ENCODE measurements at places on chromosomes 12 and 14.

- no peak for DNase-seq
These were observed 17.2 kb downstream of the NECAP1 start for GRCh38 chr12:8099235-8099634.

GRCh38 chr12:12511895-12512711 is 50.6 kb downstream of the DUSP16 start:
- DNase-seq: no peak

DNA sequence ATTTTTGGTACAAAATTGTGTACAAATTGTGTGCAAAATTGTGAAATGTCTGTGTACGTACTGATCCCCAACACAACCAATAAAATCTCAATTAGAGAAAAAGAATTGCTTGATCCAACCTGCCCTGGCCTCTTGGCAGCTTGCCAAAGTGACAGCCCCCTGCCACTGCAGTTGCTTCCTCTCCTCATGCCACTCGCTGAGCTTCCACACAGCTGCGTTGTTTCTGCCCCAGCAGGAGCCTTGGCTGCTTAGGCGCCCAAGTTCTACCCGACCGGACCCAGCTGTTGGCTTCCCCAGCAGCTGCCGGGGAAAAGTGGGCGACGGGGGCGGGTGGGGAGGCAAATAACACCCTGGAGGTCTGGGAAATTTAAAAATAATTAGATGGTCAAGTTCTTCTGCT is 171.8 kb upstream of the ATF7IP start:
- no peak for DNase-seq

- no peak for DNase-seq
These were observed 6.1 kb downstream of the ERGIC2 start for GRCh38 chr12:29374913-29375312.

DNA sequence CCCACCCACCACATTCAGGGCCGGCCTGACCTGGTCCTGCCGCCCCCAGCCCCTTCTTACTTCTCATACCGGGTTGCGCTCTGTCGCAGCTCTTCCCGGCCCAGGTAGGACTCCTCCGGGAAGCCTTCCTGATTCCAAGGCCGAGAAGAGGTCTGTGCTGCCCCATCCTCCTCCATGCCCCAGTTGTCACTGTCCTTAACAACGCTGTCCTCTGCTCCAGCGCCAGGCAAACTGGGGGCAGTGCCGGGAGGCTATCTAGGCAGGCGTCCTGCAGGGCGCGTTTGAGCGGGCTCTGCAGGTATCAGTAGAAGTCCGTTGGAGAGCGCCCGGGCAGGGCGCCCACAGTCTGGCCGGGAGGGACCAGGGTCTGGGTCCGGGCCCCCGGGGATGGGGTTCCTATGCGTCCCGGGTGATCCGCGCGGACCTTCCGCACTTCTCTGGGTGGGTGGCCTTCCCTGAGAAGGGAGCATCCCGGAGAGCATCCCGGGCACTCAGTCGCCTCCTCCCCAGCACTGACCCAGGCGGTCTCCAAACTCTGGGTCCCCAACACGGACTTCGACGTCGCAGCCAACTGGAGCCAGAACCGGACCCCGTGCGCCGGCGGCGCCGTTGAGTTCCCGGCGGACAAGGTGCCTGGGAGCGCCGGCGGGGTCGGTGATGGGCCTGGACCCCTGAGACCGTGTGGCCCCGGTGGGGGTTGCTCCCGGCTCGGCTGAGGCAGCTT is 900 bp downstream of the AMN start:
- no peak for DNase-seq

DNA sequence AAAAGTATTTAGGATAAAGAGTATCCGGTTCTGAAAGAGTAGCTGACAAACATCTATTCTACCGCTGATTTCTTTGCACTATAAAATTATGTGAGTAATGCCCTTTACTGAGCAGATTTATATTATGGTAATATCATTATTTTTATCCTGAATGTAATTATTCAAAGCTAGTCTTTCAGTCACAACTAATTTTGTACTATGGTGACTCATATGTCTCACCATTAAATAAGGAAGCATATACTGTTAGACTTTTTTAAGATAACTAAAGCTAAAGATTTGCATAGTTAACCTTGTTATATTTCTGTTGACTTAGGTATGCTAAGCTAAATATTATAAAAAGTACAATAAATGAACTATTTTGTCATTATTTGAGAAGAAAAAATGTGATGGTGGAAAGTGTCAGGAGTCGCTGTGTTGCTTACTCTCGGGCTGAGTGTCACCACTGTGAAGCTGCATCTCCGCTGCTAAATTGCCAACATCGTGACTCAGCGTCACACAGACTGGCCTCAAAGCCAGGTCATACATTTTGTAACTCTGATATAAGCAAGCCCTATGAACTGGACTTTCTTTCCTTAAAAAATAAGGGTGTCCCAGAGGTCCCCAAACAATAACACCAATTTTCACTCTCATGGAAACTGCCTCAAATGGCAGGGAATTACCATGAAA is 69.1 kb upstream of the SSTR1 start:
- no peak for DNase-seq

- DNase-seq: no peak
These were observed 12.1 kb downstream of the ZFHX2 start for GRCh38 chr14:23539248-23540140.

GRCh38 chr14:75238756-75239455 is 39.7 kb upstream of the FOS start:
- no peak for DNase-seq

DNA sequence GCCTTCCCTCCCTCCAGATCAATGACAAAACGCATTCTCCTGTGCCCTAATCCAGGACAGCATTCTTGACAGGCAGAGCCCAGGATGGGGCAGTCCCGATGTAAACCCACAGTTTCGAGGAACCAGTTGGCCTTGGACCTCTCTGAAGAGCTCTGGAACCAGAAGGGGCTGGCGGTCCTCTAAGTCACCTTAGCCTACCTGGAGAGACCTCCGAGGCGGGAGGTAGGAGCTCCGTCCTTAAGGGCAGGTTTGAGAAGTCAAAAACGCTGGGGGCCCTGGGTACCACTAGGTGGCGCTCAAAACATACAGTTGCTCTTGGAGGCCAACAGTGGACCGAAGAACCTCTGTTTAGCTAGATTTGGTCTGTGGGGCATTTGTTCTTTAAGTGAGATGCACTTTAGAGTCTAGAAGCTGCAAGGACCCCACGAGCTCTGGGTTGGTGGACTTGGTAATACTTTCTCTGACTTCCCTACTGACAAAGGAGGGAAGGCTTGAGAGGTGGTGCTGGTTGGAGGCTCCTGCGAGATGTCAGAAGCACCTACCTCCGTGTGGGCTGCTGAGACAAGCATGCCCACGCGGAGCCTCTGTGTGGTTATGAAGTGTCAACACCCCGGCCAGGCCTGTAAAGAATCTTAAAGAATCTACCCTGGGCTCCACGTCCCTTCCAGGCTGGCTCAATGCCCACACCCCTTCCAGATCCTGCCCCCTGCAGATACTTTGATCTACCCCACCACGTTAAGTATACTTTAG is 74.8 kb upstream of the CHST11 start:
- DNase-seq: peak; percentile 68

DNA sequence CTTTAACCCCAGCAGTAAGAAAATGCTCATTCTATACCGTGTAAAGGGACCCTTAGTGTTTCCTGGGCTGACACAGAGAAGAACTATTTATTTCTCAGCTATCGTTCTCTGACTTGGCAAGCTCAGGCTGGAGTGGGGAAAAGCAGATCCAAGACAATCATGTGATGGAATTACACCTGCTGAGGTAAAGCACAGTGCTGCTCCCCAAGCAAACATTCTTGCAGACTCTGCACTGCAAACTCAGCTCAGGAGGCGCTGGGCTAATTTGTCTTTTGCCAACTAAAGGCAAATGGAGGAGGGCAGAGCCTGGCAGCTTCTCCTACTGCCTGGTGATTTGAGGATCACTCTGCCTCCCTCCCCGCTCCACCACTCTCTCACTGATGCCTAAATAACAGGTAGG is 57.8 kb upstream of the FUT8 start:
- no peak for DNase-seq

- DNase-seq: no peak
These were observed 1.3 kb downstream of the BAZ2A start for GRCh38 chr12:56628671-56629458.

DNA sequence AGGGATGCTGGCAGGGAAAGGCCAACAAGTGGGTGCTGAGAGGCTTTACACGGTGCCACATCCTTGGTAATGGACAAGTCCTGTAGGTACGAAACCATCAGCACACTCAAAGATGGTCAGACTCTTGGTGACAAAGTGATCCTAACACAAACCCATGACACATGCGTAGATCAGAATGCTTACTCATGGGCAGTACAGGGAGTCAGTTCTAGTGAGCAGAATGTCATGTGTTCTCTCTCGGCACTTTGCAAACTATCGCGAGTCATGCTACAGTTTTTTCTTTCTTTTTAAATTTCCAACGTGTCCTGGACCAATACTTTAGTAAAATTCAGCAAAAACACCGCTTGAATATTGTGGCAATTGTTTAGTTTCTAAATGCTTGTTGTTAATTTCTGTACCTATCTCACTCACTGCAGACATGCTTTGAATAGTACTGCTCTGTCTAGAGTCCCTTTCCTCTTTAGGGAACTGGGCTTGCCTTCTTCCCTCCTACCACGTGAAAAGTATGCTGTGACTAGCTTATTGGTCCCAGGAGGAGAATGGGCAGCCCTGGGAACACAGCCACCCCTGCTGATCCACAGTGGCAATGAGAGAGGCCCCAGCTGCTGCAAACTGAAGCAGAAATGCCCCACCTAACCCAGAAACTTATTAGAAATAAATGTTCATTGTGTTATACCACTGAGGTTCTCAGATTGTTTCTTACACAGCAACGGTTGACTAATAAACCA is 62.4 kb downstream of the UBR7 start:
- DNase-seq: no peak

GRCh38 chr12:113069751-113070116 is 13.2 kb downstream of the DTX1 start:
- no peak for DNase-seq

- DNase-seq: no peak
These were observed 99.6 kb upstream of the FOXG1 start for GRCh38 chr14:28666961-28667360.

- DNase-seq: no peak
These were observed 49.7 kb downstream of the JAG2 start for GRCh38 chr14:105118646-105119407.

- DNase-seq: no peak
These were observed 27.7 kb upstream of the CMA1 start for GRCh38 chr14:24535737-24536136.

DNA sequence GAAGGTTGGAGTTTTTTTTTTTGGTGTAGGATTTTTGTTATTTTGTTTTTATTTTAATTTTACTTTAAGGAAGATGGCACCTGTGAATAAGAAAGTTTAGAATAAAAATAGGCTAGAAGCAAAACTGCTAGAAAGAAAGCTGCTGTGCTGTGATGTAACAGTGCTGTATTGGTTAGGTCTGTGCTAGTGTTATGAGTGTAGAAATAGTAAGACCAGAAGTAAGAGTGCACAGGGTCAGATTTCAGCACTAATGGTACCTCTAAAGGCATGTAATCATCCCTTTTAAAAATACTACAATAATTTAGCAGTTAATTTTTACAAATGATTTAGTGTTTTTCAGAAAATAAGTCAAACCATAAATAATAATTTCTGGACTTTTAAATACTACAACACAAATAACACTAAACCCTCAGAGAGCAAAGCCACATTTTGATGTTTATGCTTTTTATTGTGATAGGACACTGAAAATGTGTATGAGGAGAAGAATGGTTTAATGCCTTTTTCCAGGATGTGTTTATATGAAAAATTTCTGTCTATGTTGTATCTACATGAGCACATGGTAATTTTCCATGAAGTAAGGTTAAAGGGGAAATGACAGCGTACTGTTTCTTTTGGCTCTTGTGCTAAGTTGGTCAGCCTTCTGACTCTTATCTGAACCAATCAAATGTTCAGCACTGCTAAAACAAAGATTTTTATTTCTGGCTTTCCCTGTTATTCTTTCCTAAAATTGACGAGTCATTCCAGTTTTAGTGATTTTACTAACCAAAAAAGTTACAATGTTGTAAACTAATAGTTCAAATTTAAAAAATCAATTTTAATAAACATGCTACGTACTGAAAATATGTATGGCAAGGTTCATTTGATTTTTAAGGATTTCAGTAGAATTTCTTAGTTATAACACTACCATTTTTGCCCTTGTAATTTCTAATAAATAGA is 96.1 kb downstream of the PPHLN1 start:
- no peak for DNase-seq

GRCh38 chr12:122517877-122518276 is 8.9 kb downstream of the RSRC2 start:
- no peak for DNase-seq

DNA sequence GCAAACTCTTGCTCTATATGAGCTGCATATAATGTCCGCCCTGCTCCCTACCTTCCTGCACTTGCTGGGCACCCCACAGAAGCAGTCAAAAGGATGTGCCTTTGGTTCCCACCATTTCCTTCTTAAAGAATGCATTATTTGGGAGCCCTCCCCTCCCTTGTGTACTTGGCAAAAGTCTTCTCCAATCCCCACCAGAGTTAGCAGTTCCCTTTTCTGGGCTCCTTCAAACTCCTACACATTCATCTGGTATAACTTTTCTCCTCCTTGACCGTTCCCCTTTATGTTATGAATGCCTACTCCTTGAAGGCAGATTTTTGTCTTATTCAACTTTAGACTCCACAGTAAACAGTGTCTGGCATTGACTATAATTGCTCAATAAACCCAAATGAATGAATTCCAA is 27.8 kb downstream of the AREL1 start:
- no peak for DNase-seq

DNA sequence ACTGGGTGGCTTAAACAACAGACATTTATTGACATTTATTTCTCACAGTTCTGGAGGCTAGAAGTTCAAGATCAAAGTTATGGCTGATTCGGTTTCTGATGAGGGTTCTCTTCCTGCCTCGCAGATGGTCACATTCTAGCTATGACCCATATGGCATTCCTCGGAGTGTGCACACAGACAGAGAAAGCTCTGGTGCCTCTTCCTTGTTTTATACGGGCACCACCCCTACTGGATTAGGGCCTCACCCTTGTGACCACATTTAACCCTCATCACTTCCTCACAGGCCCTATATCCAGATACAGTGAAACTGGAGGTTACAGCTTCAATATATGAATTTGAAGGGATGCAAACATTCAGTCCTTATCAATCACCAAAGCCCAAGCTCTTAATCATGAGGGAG is 77.0 kb upstream of the OVCH1 start:
- no peak for DNase-seq

DNA sequence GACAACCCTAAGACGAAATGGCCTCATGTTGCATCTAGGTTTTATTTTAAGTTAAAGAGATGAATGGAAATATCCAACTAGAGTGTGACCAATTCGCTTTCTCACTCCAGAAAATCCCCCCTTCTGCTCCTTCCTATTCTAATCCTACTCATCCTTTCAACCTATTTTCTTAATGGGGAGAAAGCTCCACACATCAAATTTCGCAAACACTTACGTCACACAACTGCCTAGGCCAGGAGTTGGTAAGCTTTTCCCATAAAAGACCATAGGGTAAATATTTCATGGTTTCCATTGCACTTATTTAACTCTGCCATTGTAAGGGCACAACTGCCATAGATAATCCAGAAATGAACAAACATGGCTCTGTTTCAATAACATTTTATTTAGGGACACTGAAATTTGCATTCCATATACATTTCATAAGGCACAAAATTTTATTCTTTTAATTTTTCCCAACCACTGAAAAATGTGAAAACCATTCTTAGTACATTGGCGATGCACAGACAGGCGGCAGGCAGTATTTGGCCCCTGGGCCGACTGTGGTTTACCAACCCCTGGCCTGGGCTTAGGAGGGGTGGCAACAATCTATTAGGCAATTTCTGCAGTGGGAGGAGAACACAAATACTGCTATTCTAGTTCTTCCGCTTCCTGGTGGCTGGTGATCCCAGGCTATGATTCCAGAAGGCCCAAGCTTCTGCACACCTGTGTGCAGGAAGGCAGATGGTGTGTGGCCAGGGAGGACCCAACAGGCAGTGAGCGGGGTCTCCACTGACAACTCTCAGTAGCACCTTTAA is 67.2 kb upstream of the FOXN3 start:
- no peak for DNase-seq

Data from stimulated activated CD4-positive, alpha-beta T cell treated with anti-CD3 and anti-CD28 coated beads, Interleukin-1b, Interleukin-23, amount 100 ng/mL, for 1 hour (primary cell).